Naive thymus-derived CD8-positive, alpha-beta T cell (primary cell): ENCODE measurements at places on chromosomes 5 and 9.

DNA sequence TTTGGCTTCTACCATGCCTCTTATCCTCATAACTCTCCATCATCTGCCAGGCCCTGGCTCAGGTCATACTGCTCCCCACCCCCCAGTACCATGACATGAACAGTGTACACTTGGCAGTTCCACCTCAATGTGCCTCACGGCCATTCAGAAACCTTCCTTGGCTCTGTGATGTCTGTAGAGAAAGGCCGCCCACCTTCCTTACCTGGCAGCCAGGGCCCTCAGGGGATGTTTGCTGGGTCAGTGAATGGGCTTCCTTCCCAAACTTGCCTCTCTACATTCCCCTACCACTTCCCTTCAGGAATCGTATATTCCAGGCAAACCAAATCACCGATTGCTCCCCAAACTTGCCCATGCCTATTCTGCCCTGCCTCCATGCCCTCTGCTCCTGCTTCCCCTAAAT lies 101.1 kb downstream of the PSD2 start:
- no peak for DNase-seq

GRCh38 chr5:154351566-154351965 lies 94.2 kb upstream of the SAP30L start:
- no peak for DNase-seq

DNA sequence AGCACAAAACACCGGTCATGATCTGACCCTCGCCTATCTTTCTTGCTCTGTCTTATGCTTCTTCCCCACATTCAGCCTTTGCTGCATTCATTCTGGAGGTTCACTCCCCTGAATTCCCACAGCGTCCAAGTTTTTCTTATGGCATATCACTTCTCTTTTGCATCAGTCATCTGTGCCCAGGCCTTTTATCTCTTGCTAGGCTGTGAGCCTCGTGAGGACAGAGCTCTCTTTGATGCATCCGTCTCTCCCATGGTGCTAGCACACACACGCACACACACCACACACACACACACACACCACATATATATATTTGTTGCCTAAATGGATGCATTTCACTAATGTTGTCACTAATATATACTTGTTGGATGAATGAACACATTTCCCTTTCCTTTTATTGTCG lies 45.8 kb upstream of the ATG10 start:
- DNase-seq: no peak

DNA sequence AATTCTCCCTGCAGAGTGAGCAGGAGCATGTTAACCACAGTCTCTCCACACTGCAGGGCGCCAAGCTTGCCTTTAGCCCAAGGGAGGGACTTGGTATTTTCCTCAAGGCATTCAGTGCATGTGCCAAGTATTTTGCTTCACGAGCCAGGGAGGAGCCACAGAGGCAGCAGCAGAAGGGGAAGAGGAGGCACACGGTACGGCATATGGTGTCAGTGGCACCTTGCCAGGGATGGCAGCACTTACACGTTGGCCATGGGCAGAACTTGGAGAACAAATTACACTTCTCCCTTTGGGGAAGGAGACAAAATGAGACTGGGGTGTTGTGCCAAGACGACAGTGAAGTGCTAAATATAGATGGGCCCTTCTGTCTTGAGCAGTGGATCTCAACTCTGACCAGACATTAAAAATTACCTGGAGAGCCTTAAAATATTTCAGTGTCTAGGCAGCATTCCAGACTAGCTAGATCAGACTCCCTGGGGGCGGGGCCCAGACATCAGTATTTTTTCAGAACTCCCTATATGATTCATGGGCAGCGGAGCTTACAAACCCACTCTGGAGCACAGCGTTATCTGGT lies 155.8 kb downstream of the DRD1 start:
- DNase-seq: no peak

DNA sequence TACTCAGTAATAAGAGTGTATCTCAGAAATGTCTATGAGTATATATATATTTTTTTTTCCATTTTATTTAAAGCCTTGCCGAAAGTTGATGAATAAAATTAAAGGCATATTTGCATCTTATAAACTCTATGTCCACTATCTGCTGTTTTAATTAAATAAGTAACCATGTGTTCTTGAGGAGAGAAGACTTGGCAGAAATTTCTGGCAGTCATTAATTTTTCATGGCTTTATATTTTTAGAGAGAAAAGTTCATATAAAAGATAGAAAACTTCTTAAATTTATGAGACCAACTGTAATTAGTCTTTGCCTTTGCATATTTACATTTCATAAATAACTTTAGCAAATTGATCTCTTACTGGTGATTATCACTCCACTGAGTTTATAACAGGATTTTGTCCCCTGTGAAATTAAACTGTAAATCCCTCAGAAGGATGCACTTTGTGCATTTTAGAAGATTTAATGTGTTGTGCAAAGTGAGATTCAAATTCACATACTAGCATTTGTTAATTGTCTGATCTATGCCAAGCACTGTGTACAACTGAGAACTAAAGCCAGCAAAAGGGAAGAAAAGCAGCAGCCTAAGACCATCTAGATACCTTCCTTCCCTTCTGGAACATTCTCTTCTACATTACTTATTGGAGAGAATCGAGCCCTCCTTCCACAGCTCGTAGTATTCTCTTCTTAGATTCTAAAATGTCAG lies 108.7 kb downstream of the SNCAIP start:
- DNase-seq: no peak

- DNase-seq: no peak
Observed at GRCh38 chr9:90175865-90176264, 466.8 kb downstream of the DIRAS2 start.

DNA sequence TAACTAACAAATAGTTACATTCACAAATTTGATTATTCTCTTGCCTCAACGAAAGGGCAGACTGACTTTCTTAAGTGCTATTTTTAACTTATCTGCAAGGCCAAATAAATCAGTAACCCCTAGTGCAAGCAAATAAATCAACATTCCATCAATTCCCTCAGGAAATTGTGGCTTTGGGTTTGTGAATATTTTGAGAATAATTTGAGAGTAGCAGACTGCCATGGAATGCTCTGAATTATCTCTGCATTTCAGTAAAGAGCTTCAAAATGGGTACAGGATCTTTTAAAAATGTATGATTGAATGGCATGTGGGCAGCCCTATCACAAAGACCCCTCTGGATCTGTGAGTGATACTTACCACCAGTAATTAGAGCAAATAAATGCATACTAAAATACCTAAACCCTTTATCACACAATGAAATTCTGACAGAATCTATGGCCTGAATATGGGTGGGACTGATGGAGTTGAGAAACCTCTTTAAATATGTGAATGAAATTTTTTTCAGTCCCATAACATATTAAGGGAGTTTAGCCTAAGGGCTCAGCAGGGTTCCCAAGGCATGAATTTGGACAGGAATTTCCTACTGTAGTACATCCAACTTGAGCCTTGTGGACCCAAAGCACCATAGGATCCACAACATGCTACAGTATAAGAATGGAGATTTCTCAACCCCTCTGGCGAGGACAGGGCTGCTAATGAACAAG lies 92.5 kb upstream of the ITGA2 start:
- no peak for DNase-seq

DNA sequence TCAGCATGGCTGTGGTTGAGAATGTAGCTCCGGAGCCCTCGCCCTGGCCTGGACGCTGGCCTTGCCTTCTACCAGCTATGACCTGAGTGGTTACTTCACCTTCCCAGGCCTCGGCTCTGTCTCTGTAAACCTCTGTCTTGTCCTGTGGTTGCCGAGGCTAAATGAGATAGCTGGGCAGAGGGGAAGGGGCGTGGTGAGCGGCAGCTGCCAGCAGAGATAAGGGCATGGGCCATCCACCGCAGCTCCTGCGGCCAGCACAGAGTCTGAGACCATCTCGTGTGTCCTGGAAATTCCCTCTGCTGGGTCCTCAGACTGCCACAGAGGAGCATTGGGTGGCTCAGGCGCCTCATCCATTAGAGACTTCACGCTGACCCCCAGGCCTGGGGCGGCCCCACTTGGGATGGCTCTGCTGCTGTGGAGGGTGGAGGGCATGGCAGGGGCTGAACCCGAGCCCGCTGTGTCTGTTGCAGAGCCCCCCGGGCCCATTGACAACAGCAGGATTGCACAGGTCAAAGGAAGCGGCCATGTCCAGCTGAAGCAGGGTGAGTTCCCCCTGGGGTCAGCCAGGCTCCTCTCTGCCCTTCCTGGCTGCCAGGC lies 43.9 kb downstream of the USP20 start:
- no peak for DNase-seq

- DNase-seq: no peak
Observed at GRCh38 chr9:22136461-22137096, 127.5 kb upstream of the CDKN2B start.

GRCh38 chr9:73643379-73644013 lies 491.8 kb downstream of the ANXA1 start:
- DNase-seq: no peak

- DNase-seq: no peak
Observed at GRCh38 chr5:15560421-15560820, 60.4 kb downstream of the FBXL7 start.

DNA sequence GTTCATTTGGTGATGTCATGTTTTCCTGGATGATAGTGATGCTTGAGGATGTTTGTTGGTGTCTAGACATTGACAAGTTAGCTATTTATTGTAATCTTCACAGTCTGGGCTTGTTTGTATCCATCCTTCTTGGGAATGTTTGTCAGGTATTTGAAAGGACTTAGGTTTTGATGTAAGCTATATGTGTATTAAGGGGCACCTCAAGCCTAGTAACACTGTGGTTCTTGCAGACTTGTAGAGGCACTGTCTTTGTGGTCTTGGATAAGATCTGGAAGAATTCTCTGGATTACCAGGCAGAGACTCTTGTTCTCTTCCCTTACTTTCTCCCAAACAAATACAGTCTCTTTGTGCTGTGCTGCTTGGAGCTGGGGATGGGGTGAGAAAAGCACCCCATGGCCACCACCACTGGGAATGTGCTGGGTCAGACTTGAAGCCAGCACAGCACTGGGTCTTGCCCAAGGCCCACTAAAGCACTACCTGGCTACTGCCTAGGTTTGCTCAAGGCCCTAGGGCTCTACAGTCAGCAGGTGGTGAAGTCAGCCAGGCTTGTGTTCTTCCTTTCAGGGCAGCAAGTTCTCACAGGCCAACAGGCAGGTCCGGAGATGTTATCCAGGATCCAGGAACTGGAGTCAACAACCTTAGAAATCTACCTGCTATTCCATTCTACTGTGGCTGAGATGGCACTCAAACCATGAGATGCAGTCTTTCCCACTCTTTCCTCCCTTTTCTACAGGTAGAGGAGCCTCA lies 49.3 kb upstream of the GNA14 start:
- DNase-seq: no peak

- no peak for DNase-seq
Observed at GRCh38 chr9:109182940-109183798, 16.1 kb upstream of the FRRS1L start.

DNA sequence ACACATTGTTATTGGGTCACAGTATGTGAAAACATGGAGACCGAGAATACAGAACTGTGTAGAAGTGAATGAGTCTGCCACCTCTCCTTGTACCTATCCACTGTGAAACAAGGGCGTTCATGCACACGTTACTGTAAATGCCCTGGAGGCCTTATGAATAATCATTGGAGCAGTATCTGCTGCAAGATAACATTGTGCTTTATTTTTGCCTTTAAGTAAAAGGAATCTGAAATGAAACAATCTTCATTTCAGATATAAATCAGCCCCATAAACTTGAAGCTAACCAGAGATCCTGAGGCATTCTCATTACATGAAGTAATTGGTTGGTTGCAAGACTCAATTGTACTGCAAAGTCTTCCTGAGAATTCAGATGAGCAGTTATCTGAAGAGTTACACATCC lies 419.6 kb downstream of the KDM4C start:
- DNase-seq: no peak

DNA sequence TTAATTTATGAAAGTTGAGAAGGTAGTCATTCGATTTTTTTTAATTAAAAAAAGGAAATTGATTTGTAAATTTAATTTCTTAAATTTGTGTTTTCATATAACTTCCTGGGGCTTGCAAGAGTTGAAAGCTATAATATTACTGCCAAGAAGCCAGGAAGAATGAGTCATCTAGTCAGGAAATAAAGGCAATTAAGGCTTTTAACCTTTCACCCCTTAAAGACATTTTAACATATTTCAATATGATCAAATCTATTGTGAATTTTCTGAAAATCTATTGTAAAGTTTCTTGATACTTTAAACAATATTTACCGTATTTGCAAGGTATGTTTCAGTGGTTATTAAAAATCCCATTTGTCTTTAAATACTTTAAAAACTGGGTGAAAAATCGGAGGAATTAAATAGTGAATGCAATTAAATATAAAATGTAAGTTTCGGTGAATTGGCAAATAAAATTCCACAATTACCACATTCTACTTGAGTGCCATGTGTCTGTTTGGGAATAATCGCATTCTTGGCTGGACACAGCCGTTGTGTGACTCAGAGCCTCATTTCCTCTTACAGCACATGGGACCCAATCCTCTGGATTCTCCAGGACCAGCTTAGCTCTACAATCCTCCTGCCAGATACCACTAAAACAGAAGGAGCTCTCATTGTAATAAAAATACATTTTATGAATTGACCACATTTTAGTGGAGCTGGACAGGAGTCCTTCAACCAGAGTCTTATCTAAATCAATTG lies 310.7 kb downstream of the HCN1 start:
- no peak for DNase-seq

DNA sequence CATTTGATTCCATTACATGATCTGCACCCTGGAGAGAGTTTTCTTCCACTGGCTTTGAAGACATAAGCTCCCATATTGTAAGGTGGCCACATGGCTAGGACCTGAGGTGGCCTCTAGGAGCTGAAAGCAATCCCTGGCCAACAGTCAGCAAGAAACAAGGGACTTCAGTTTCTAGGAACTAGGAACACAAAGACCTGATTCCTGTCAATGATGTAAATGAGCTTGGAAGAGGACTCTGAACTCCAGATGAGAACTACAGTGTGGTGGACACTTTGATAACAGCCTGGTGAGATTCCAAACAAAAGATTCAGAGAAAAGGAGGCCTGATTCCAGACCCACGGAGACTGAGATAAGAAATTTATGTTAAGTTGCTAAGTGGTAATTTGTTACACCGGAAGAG lies 129.0 kb downstream of the MCTP1 start:
- no peak for DNase-seq

DNA sequence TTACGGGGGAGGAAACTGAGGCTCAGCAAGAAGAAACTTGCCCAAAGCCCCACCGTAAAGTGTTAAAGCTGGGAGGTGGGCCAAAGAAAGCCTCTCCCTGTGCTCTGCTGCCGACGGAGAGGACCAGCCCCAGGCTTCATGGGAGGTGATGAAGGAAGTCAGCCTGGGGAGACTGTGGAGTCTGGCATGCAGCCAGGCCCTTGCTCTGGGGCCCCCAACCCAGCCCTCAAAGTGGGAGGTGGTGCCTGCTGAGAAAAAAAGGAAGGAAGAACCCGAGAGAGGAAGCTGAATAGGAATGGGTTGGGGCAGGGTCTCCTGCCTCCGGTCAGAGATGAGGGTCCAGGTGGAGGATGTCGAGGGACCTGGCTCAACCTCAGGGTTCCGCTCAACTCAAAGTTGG lies 3.8 kb downstream of the RNF44 start:
- no peak for DNase-seq

DNA sequence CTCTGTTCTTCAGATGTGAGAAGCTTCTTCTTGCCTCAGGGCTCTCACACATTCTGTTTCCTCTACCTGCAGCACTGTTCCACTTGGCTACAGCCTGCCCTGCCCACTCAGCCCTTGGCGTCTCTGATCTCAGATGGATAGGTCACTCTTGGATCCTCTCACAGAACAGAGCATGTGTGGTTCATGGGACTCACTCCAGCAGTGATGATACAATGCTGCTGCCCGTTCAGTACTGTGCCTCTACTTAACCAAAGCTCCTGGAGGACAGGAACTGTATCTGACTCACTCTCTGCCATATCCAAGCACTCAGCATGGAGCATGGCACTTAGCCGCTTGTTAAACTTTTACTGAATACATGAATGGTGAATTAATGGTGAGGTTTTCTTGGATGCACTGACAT lies 3.4 kb upstream of the SPINK4 start:
- DNase-seq: no peak
